Activated CD8-positive, alpha-beta T cell treated with anti-CD3 and anti-CD28 coated beads for 36 hours (primary cell): ENCODE measurements at places on chromosomes 1 and 21. TPM values are rescaled to one million over a fixed set of nuclear protein-coding genes. Genes with fewer than 3 reads are reported as not detected.

- DNase-seq: no peak
These were observed 71.1 kb upstream of the DPT start for GRCh38 chr1:168799927-168800605.

DNA sequence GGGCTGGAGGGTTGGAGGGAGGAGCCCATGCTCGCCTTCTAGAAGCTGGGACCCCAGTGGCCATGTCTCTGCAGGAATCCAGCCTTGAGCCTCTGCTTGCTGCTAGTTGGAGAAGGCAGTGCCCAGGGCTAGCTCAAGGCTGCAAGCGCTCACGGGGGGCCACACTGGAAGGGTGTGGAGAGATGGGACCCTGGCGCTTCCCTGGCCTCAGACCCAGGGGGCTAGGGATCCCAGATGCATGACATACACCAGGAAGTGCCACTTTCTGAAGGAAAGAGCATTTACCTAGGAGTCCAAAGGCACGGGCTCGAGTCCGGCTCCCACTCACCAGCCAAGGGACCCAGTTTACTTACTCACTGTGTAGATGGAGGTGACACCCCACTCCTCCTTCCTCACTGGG lies 32.6 kb downstream of the NENF start:
- no peak for DNase-seq

GRCh38 chr1:153958961-153959260 lies 499 bp upstream of the CRTC2 start:
- DNase-seq: no peak

GRCh38 chr1:19640363-19641316 lies 3.5 kb upstream of the NBL1 start:
- no peak for DNase-seq

- DNase-seq: no peak
These were observed 162.7 kb downstream of the ST6GALNAC3 start for GRCh38 chr1:76237211-76237610.

DNA sequence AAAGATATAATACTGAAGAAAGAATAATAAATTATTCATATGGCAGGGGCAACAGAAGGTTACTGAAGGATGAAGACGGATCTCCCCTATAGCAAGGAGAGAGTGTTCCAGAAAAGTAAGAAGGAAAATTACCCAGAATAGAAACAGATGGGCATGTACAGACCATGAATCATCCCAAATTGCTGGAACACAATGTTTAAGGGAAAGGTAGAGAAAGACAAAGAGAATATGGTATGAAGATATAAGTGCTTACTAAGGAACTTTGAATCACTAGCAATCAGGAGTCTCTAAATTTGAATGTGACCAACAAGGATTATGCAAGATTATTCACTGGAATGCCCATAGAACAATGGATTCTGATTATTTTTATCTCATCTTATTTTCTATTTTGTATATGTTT lies 375.4 kb downstream of the COL11A1 start:
- DNase-seq: no peak

DNA sequence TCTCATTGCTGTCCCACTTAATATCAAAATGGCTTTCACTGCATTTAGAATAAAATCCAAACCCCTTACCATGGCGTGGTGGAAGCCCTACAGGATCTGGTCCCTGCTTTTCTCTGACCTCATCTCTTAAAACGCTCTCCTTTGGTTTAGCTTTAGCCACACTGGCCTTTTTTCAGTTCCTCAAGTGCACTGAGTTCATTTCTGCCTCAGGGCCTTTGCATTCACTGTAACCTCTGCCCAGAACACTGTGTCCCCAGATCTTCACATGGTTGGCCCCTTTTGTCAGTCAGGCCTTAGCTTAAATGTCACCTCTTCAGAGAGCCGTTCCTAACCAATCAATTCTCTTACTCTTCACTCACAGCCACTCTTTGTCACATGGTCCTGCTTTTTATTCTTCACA lies 21.5 kb downstream of the BCL9 start:
- no peak for DNase-seq

GRCh38 chr1:119006406-119007279 lies 18.5 kb upstream of the TBX15 start:
- no peak for DNase-seq

- no peak for DNase-seq
These were observed 1.4 kb downstream of the OR2T6 start for GRCh38 chr1:248376916-248377315.

GRCh38 chr1:204503122-204503912 lies 8.7 kb upstream of the PIK3C2B start:
- no peak for DNase-seq

GRCh38 chr1:218034468-218034867 lies 250.6 kb upstream of the RRP15 start:
- DNase-seq: no peak

- no peak for DNase-seq
These were observed 25.6 kb downstream of the SLC22A15 start for GRCh38 chr1:116001739-116002487.

- no peak for DNase-seq
These were observed 42.0 kb upstream of the ADAMTS1 start for GRCh38 chr21:26887251-26887650.

DNA sequence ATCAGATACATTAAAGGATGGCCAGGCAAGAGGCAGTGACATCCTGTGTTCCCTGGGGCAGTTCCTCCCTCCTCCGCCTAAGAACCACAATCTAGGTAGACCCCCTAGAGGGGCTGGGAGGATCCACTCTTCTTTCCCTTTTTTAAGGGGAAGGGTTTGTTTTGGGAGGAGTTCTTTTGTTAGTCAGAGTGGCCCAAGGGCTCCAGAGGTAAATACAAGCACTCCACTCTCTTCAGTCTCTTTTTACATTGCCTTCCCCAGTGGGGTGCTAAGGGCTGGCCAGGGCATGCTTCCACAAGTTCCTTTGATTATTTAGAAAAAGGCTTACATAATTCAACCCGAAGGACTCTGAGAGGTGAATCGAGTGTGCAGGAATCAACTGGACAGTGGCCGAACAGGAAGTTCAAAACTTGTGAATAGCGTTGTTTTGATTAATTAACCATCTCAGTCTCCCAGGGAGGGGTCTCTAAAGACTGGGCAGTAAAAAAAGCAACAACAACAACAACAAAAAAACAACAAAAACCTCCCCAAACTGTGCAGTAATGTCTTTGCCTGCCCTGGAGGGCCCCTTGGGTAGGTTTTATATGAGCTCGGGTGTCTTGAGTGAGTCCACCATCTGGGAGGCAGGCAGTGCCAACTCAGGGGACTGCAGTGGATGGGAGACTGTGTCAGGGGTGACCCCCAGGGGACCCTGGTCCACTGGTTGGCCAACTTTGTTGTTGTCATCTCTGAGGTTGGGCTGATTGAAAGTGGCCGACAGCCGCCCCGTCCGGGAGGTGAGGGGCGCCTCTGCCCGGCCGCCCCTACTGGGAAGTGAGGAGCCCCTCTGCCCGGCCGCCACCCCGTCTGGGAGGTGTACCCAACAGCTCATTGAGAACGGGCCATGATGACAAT lies 33.2 kb upstream of the ENO1 start:
- DNase-seq: no peak

DNA sequence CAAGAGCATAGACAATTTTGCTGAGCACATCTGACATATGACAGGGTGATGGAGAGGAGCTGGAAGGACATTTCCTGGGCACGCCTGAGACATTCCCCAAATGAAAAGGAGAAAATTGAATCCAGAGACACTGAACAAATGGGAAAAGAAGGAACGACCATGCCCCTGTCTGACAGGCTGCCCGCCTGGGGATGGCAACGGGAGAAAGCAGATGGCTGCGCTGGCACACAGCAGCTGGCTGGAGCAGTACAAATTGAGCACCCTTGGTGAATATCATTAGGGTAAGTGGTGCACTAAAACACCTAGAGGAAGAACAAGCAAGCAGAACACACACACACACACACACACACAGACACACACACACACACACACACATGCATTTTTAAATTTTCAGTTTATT lies 174.3 kb upstream of the DUSP10 start:
- DNase-seq: no peak

DNA sequence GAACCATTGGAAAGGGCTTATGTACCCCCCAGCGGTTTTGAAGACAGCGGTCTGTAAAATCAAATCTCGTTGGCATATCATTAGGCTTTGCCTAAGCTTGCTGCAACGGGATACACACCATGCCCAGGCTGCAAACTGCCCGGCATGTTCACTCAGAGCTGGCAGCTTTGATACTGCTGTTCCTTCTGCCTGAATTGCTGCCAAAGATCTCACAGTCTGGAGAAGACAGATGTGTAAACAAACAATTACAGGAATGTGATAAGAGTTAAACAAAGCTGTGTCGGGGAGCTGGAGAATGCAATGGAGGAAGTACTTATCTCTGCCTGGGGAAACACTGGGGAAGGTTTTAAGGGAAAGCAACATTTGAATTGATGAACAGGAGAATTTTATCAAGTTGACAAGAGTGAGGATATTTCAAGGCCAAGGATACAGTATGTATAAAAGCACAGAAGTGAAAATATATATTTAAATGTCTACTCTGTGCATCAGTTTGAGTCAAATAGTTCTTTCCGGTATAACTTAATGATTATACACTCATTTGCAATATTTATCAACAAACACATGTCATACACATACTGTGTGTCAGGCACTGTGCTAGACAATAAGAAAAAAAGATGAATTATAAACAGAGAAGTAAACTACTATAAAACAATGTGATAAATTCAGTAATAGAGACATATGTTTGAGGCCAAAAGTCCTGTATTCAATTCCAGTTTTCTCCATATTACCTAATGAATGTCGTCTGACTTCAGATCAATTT lies 29.9 kb downstream of the CHML start:
- DNase-seq: no peak

DNA sequence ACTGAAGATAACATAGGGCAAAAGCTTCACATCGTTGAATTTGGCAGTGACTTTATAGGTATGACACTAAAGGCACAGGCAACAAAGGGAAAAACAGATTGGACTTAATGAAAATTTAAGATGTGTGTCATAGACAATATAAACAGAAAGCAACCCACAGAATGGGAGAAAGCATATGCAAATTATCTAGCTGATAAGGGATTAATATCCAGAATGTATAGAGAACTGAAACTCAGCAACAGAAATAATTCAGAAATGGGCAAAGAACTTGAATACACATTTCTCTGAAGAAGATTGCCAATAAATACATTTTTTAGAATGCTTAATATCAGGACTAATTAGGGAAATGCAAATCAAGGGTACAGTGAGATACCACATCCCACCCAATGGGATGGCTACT lies 55.2 kb upstream of the ANGPTL1 start:
- DNase-seq: no peak

GRCh38 chr1:59063501-59063900 lies 233.4 kb upstream of the FGGY start:
- DNase-seq: peak; percentile 31

DNA sequence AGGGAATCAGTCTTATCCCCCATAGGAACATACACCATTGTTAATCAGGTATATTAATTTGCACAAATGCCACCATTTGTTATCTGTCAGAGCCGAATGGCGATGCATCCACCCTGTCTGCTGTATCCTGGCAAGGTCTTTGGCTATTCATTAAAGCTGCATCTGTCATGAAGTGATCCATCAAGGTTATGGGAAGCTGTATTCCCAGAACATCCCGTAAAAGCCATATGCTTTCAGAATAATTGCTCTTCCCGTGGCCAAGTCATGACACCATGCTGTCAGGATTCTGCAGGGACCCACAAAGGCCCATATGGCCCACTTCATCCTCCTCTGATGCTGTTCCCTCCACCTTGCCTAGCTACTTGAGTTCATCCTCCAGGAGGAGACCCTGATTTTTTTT lies 103.9 kb downstream of the RAVER2 start:
- no peak for DNase-seq

DNA sequence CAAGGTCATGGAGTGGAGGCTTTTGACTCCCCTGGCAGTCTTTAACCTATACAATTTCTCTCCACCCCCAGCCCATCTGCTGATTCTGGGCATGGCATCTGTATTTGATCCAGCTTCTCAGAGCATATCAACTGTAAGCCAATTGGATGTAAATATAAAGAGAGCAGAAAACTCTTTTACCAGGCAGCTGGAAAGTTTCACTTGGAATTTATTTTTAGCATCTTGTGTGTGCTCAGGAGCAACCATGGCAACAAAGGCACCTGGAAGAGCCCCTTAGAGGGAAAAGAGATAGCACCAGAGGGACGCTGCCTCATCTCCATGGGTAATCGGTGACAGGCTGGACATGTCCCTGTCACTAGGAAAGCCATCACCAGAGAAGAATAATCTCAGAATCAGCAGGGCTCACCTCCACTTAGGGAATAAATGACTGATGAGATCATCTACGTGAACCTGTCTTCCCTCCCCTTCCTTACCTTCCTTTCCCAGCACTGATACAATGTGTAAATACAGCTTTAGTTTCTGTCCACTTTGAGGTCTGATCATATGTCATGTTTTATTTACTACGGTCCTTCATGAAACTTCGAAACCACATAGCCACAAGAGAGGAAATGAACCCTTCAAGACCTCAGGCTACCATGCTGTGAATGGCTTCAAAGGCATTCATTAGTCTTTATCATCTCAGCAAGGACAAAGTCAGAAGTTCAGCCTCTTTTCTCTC lies 25.3 kb upstream of the SIPA1L2 start:
- no peak for DNase-seq

DNA sequence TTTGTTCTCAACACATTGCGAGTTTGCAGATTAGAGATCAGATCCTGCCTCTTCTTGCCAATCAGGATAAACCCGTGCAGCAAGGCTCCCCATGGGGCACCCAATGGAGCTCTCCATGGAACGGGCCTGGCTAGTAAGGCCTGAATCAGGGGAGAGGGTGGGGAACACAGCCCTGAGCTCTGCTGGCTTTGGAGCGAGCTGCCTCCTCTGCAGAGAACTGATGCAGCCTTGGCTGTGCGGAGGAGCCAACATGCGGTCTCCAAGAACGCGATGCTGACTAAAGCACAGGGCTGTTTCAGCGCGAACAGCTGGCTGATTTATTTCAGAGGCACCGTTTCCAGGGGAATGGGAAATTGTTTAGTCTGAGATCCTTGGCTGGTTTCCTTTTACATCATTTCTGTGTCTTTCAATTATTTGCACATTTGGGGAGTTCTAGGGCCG lies 139.7 kb downstream of the TSEN15 start:
- no peak for DNase-seq

- DNase-seq: peak; percentile 79
These were observed 15.9 kb downstream of the RNU5D-1 start for GRCh38 chr1:44714944-44715571.

GRCh38 chr1:169699707-169700106 lies 11.7 kb downstream of the SELL start:
- no peak for DNase-seq

DNA sequence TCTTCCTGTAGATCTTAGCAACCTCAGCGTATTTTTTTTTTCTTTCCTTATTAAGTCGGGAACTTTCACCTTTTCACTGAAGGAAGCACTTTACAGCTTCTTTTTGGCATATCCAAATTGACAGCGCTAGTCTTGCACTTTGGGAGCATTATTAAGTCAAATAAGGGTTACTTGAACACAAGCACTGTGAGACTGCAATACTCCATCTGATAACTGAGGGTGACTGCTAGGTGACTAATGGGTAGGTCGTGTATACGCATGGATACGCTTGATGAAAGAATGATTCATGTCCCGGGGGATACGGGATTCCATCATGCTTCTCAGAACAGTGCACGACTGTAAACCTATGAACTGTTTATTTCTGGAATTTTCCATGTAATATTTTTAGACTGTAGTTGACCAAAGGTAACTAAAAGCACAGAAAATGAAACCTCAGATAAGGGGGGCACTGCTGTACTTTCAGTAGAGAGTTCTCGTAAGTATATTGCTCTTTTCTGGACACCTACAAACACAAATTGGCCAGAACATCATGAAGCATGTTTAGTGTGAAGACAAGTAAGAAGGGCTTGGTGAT lies 364.7 kb downstream of the SMYD3 start:
- DNase-seq: no peak

Gene FMO3
- not detected for total RNA-seq

Gene CDK11A
- 70.6 TPM for total RNA-seq

Gene CD48
- 379 TPM for total RNA-seq

Gene ACOT11
- total RNA-seq: 1.2 TPM

Gene RNF11
- 22.6 TPM for total RNA-seq
